ENCODE measurements at places on chromosomes 4 and X.

DNA sequence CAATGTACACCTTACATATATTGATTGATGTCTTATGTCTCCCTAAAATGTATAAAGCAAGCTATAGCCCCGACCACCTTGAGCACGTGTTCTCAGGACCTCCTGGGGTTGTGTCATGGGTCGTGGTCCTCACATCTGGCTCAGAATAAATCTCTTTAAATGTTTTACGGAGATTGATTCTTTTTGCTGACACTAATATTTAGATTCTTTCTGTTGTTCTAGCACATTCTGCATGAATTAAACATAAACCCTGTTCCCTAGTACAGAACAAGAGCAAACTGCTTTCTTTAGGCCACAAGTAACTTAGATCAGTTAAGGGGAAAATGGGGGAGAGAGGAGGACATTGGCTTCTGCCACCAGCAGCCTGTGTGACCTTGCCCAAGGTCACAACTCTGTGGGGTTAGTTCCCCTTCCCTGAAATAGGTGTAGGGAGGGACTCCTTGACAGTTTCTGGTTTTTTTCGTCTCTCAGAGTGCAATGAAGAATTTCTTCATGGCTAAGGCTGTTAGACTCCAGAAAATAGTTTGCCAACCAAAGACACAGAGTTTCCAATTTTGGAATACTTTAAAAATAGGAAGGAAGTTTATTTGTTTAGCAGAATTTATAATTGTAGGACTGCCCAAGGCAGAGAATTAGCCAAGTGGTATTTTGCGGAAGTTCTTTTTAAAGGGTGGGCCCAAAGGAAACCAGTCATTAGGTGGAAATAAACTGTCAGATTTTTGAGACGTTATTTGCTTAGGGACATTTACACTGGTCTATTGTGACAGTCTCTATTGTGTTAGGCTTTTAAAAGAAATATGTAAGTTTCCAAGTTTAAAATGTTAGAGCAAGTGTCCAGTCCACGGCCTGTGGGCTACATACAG, 29.4 kb downstream of the PTTG2 start:
- DNase-seq = no peak

DNA sequence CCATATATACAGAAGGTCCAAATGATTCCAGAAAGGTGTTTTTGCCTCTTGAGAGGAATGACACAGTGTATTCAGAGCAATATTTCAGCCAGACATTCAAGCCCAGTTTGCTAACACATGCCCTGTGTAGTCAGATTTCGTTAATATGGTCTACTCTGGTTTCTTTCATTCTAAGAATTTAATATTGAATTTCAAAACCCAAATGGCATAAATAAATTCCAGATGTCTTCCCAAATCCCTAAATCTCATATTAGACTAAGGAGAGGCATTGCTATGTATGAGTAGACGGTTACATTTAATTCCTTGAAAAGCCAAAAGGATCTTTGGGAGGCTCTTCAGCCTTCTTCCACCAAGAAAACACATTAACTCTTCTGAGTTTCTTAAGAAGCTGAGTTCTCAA, 66.3 kb upstream of the C1QTNF7 start:
- no peak for DNase-seq

DNA sequence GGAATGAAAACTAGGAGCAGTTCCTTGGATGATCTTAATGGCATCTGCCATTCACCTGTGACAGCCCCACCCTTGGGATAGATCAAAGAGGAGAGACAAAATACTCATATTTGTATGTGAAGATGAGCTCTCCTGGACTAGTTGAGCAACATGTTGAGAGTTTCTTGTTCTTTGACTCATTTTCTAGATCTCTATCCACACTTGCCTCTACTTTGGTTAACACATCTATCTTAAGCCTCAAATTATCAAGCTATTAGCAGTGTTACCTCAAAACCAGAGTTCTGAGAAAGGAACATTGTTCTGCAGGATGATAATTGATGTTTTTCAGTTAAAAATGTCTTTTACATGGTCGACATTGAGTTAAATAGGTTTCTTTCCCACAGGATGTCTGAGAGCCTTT, 94.2 kb upstream of the TEX13D start:
- DNase-seq = no peak

- DNase-seq = no peak
Measured at GRCh38 chrX:47030339-47030738, 47.9 kb upstream of the RGN start.

DNA sequence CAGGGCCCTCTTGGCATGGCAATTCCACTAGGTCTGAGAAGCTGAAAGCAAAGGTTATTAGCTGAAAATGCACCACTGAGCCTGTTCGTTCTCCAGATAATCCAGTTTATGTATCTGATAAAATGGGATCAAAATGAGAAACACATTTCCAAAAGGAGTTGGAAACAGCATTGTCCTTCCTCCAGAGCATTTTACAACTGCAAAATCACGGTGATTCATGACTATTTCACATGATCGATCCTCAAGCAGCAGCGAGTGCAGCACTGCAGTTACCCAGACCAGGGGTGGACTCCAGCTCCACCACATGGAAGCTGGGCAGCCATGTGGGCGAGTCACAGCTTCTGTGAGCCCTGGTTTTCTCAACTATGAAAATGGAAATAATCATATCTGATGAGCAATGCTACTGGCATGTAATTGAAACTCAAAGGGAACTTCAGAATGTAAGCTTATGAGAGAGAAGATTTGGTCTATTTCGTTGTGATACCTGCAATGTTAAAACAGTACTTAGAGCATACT, 78.7 kb upstream of the MSX1 start:
- DNase-seq = no peak

GRCh38 chr4:98771959-98772632, 113.7 kb upstream of the TSPAN5 start:
- no peak for DNase-seq

GRCh38 chr4:18626366-18626765, 604.8 kb upstream of the LCORL start:
- no peak for DNase-seq

All from stimulated activated CD8-positive, alpha-beta memory T cell treated with anti-CD3 and anti-CD28 coated beads, Interleukin-15, amount 100 ng/mL, for 48 hours (primary cell).